Stimulated activated CD4-positive, alpha-beta T cell treated with anti-CD3 and anti-CD28 coated beads, Interleukin-1b, Interleukin-23, amount 100 ng/mL, for 48 hours (primary cell): ENCODE measurements at places on chromosomes 11 and 22.

DNA sequence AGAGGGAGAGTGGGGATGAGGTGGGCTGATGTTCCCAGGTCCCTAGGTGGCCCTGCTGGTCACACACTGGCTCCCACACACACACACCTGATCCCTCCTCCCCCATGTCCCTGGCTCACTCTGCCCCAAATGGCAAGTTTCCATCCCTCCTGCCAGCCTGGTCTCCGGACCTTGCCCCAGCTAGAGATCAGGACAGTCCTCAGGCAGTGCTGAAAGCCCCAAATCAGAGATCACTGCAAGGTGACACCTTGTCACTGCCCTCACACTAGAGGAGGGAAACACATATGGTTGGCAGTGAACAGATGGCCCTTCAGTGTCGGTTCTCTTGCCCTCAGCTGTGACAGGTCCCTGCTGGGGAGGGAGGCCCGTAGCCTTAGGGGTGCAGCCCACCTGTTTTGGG is 7.6 kb downstream of the TMPRSS5 start:
- DNase-seq: no peak

GRCh38 chr22:47163856-47164513 is 401.5 kb downstream of the TBC1D22A start:
- DNase-seq: no peak

DNA sequence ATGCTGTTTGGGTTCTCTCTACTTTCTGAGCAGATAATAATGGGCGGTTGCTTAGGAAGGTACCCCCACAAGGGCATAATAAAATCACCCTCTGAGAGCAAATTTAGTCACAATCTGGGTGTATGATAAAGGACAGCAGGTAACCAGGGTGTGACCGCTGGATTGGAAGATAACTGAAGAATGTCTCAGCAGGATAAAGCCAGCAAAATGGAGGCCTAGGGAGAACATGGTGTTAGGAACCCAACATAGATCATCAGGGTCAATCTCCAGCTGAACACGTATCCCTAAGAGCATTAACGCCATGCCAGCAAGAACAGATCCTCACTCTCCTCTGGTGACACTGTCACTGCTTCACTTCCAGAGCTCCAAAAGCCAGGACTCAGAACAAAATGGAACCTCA is 64.5 kb upstream of the SCUBE2 start:
- DNase-seq: no peak

GRCh38 chr11:124277804-124278203 is 21.6 kb downstream of the OR8G5 start:
- DNase-seq: no peak

- no peak for DNase-seq
These were observed 33.1 kb upstream of the ARHGAP32 start for GRCh38 chr11:129225190-129225589.
